ENCODE measurements at places on chromosomes 16 and 17.

DNA sequence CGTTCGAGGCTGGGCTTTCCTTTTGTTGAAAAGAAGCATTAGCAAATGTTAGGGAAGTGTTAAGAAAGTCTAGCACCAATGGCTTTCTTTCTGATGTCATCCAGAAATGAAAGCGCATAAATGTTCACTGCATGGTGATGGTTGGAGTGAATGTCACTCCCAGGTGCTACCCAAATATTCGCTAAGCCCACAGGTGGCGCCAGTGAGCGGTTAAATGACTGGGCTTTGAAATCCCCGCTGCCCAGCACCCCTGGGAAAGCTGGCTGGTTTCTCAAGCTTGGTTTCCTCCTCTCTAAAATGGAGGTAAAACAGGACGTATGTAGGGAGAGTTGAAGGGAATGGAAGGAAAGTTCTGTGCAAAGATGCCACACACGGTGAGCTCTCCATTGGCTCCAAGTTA is 104.4 kb downstream of the IRX5 start:
- DNase-seq = peak; percentile 53

- no peak for DNase-seq
Measured at GRCh38 chr17:72334205-72334604, 213.4 kb downstream of the SOX9 start.

- DNase-seq = no peak
Measured at GRCh38 chr16:27778926-27779570, 229.1 kb downstream of the KATNIP start.

DNA sequence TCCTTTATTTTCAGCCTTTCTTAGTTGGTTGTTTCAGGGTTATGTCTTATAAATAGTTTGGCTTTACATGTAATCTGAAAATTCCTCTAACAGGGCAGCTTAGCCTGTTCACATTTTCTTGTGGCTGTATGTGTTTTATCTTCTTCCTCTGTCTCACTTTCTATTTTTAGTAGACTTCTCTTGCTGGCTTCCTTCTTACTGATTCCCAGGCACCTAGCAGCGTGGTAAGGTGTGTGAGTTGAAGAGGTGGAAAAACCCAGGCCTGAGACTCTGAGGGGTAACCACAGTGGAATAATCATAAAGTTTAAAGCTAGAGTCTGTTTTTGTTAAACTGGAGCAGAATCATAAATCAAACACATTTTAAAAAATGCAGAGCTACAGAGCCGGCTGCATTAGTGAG is 190.9 kb downstream of the LGALS9B start:
- no peak for DNase-seq

GRCh38 chr16:66511602-66512271 is 38.2 kb downstream of the TK2 start:
- DNase-seq = peak; percentile 61

GRCh38 chr17:44556166-44556831 is 985 bp upstream of the FZD2 start:
- DNase-seq = peak; percentile 80

- DNase-seq = peak; percentile 88
Measured at GRCh38 chr16:65745-66144, 6.7 kb downstream of the RHBDF1 start.

DNA sequence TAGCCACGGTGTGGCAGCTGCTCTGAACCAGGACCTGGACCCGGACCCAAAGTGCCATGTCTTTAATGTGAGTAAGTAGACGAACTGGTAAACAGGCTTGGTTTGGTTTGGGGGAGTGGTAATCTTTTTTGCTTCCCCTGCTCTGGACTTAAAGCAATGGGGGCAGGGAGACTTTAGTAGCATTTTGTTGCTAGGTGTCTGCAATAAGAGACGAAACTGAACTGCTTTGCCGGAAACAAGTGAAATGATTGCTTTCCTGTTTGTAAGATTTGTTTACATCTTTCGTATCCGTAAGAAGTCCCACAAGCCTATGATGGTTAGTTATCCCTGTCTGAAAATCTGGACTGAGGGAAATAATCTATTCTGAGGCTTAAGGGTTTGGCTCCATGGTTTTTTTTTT is 21.5 kb downstream of the PRCD start:
- DNase-seq = no peak

GRCh38 chr17:55354941-55355340 is 66.7 kb downstream of the MMD start:
- no peak for DNase-seq

DNA sequence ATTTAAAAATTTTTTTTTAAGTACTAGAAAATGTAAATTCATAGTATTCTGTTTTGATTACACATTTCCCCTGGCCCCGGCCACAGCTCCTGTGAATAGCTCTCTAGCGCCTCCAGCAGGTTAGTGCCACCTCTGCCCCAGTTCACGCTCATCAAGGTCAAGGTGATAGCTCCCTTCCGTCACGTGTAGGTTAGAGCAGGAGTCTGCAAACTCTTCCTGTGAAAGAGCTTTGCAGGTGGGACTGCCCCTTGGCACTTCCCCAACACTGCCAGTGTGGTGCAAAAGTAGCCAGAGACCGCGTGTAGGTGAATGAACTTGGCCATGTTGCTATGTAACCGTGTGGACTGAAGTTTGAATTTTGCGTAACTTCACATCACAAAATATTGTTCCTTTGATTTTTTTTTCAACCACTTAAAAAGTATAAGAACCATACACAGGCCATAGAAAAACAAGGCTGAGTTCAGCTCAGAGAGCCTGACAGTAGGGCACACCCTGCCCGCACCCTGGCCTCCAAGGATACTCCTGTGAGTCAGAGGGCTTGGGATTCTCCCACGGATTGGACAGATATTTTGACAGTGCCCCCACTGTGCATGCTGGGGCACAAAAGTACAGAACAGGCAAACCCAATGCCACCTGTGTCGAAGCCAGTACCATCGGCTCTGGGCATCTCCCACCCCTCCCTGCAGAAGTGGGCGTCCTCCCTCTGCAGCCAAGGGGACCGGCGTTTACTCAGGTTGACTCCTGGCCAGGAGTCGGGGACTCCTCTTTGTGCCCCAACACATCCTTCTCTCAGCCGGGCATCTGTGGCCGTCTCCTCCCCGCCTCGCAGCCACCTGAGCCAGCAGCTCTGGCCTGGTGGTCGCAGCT is 92.0 kb upstream of the CHMP6 start:
- peak; percentile 40 for DNase-seq

DNA sequence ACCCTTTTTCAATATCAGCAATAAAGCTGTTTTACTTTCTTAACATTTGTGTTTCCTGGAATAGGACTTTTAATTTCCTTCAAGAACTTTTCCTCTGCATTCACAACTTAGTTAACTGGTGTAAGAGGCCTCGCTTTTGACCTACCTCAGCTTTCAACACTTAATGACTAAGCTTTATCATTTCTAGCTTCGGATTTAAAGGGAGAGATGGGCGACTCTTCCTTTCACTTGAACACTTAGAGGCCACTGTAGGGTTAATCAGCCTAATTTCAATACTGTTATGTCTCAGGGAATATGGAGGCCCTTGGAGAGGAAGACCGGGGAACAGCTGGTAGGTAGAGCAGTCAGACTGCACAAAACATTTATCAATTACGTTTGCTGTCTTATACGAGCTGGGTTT is 4.7 kb downstream of the SYNRG start:
- DNase-seq = no peak

DNA sequence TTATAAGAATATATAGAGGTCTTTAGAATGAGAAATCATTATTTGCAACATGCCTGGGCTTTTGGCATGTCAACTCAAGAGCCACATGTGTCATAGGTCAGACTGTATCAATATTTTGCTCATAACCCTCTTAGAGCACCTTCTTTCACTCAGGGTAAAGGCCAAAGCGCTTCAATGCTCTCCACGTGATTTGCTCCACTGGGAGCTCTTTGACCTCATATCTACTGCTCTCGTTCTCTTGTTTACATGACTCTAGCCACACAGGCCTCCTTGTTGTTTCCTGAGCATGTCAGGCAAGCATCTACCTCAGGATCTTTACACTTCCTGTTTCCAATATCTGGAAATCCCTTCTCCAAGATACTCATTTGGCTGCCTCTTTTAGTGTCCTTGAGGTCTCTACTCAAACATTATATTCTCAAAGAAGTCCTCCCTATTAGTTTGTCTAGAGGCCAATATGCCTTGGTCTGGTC is 148.4 kb downstream of the TOX3 start:
- no peak for DNase-seq

DNA sequence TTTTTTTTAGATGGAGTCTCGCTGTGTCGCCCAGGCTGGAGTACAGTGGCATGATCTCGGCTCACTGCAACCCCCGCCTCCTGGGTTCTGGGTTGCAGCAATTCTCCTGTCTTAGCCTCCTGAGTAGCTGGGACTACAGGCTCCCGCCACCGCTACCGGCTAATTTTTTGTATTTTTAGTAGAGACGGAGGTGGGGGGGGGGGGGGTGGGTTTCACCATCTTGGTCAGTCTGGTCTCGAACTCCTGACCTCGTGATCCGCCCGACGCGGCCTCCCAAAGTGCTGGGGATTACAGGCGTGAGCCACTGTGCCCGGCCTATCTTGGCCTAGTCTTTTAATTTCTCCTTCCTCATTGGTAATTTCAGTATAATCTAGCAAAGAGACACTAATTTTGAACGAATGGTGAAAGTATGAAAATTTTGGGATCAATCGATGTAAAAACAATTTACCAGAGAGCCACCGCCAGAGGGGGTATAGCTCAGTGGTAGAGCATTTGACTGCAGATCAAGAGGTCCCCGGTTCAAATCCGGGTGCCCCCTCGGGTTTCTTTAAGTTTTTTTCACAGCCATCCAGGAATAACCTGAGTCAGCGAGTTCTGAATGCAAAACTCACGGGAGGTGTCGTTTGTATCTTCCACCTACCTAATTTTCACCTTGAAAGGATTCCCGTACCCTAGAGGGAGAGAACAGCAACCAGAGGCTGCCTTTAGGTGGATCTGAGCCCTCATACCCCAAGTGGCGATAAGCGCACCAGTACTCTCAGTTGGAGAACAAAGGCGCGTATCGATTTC is 2.5 kb upstream of the LASP1 start:
- peak; percentile 94 for DNase-seq
